ENCODE measurements at places on chromosomes 6 and 20. TPM values are rescaled to one million over a fixed set of nuclear protein-coding genes. Genes with fewer than 3 reads are reported as not detected.

DNA sequence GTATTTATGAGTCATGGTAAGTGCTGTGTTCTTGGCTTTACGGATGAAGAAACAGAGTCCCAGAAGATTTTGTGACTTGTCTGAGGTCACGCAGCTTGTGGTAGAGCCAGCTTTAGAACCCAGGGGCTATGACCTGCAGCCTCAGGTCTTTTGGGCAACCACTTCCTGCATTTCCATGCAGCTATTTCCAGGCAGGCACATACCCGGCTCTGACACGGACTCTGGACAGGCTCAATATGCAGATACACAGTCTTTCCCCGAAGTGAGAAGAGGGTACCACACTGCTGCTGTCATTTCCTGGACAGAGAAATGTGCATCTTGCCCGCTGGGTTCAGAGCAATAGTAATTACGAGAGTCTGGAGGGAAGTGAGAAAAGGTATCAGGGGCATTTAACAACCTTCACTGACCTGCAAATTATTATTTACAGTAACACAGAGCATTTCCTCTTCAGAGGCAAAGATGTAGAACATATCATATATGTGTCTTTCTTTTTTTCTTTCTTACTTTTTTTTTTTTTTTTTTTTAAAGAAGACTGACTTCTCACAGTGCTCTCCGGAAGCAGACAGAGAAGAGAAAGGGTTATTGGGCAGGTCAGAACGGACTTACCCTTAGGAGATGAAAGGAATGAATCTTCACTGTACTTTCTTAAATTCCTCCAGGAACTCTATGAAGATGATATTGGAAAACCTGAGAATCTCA, 185.1 kb downstream of the CLIC5 start:
- DNase-seq = no peak

Gene BPIFA1
- not detected for total RNA-seq

GRCh38 chr6:28794175-28795002, 129.4 kb downstream of the TRIM27 start:
- peak; percentile 48 for DNase-seq

Gene PFDN6
- 85.3 TPM for total RNA-seq

- DNase-seq = no peak
Observed at GRCh38 chr20:23272176-23273029, 78.2 kb upstream of the NXT1 start.

Gene OOEP
- total RNA-seq = not detected

DNA sequence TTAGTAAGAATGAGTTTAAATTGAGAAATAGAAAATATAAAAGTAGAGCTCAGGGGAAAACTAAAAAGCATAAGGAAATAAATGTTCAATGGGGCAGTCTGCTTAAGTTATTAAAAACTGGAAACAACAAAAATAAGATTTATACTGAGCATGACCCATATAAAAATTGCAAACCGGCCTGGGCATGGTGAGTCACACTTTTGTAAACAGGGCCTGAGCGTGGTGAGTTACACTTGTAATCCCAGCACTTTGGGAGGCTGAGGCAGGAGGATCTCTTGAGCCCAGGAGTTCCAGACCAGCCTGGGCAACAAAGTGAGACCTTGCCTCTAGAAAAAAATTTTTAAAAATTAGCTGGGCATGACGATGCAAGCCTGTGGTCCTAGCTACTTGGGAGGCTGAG, 74.6 kb downstream of the TMEM244 start:
- no peak for DNase-seq

DNA sequence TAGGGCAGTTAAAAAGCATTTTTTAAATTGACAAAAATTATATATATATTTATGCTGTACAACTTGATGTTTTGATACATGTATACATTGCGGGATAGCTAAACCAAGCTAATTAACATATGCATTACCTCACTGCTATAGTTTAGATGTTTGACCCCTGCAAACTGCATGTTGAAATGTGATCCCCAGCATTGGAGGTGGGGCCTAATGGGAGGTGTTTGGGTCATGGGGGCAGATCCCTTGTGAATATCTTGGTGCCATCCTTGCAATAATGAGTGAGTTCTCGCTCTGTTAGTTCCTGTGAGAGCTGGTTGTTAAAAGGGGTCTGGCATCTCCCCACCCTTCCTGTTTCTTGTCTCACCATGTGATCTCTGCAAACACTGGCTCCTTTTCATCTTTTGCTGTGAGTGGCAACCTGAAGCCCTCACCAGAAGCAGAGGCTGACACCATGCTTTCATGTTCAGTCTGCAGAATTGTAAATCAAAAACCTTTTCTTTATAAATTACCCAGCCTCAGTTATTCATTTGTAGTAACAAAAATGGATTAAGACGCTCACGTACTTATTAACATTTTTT, 111.8 kb downstream of the MCHR2 start:
- no peak for DNase-seq

Measured in A172 (cell line).